ENCODE measurements at places on chromosomes 4 and X.

DNA sequence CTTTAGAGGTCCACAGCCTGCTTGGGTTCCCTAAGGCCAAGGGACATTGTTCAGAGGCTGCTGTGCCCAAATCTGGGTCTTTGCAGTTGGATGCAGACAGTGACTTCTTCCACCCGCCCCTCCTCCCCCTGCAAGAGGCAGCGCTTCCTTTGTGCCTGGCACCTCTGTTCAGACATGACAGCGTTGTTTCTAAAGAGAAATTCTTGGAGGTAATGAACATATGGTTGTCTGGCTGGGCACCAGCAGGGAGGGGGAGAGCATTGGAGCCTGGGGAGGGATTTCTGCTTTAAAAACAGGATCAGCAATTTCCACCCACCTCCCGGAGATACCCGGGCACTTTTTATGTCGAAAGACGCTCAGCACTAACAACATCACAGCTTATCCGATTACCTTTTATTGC lies 51.5 kb downstream of the PSAPL1 start:
- DNase-seq: no peak

- DNase-seq: no peak
Observed at GRCh38 chr4:33924239-33924638, 2320.1 kb downstream of the ARAP2 start.

GRCh38 chr4:66885501-66886165 lies 659.7 kb downstream of the CENPC start:
- DNase-seq: no peak

GRCh38 chr4:7968262-7968896 lies 28.7 kb upstream of the AFAP1 start:
- DNase-seq: no peak

GRCh38 chr4:54913751-54914526 lies 211.5 kb downstream of the KDR start:
- no peak for DNase-seq

DNA sequence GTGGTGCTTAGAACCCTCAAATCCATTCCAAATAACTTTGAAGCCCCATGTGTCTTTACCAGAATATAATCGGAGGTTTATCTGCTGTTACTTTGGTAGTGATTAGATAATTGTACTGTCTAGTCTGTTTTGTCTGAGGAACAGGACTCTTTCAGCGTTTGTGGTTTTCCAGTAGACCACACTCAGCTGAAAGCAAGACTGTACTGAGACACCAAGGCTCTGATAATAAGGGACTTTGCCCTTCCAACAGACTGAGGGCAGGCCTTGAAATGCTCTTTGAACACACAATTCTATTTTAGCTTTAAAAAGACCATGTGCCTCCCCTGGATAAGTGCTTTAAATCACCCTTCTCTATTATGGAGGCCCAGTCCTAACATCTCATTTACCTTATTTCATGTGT lies 76.1 kb downstream of the KLHL8 start:
- no peak for DNase-seq

DNA sequence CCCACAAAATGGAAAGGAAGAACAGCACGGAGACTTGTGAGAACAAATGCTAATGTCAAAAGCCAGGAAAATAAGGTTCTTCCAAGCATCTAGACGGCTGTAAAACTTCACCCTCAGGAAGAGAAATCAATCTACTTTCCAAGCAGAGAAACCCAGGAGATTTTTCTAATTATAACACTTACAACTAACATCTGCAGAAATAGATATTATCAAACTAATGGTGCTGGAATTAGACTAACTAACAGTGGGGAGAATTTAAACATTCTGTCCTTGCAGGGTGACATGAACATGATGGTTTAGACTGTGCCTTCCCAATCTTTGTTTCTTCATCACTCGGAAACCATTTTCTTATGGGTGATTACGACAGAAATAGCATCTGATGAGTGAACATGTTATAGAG lies 40.3 kb downstream of the SOD3 start:
- no peak for DNase-seq

- DNase-seq: no peak
Observed at GRCh38 chr4:158428242-158428641, 93.4 kb upstream of the RXFP1 start.

DNA sequence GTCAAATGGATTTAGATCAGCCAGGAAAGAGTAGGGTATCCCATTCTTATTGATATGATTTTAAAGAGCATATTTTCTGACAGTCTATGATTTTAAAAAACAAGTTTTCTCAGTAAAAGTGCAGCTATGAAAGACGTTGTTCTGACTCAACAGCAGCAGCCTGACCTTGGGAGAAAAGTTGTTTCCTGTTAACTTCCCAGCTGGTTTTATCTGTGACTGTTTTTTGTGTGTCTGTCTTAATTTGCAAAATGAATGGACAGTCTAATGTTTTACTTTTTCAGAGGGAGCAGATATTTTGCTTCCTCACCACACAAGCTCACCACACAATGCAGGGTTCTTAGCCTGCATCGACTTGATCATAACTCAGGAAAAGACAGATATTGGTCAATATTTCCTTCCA lies 764 bp upstream of the MTHFD2L start:
- DNase-seq: no peak

DNA sequence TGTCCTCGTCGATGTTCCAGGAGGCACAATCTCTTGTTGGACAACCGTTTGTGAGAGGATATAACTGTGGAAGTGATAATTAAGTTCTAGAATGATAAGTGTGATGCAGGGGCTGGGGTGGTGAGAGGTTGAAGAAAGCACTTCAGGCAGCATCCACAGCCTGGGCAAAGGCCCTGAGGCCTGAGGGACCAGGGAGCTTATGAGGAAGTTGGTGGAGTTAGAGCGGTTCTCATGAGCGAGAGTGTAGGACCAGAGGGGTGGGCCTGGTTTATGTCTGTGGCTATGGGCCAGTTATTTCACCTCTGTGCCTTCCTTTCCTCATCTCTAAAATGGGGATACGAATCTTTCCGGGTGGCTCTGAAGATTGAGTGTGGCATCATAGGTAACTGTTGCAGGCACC lies 2.7 kb downstream of the CCDC120 start:
- no peak for DNase-seq

- DNase-seq: no peak
Observed at GRCh38 chrX:154598656-154599055, 13.7 kb downstream of the CTAG1A start.

DNA sequence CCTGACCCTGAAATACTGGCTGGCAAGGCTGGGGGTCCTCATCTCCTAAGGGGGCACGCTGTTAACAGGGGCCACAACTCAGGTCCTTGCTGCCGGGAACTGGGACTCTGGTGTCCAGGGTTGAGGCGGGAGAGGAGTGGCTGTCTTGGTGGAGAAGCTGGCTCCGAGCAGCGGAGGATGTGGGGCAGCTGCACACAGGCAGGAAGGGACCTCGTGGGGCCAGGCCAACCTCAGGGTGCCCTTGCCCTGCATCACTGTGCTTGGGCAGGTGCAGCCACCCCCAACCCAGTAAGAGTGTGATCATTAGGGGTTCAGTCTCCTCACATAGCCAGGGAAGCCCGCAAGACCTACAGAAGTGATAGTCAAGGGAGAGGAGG lies 12.6 kb upstream of the PDE6B start:
- no peak for DNase-seq

DNA sequence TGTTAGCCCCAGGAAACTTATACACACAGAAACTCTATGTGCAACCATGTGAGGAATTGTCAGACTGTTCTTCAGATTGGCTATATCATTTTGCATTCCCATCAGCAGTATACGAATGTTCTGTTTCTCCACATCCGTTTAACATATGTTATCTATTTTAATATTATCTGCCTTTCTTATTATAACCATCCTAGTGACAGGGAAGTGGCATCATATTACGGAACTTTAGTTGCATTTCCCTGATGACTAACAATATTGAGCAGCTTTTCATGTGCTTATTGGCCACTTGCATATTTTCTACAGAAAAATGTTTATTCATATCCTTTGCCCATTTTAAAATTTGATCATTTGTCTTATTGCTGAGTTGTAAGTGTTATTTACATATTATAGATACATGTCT lies 36.5 kb upstream of the IL15 start:
- DNase-seq: no peak

- DNase-seq: no peak
Observed at GRCh38 chr4:139617702-139618490, 47.7 kb upstream of the MGST2 start.

DNA sequence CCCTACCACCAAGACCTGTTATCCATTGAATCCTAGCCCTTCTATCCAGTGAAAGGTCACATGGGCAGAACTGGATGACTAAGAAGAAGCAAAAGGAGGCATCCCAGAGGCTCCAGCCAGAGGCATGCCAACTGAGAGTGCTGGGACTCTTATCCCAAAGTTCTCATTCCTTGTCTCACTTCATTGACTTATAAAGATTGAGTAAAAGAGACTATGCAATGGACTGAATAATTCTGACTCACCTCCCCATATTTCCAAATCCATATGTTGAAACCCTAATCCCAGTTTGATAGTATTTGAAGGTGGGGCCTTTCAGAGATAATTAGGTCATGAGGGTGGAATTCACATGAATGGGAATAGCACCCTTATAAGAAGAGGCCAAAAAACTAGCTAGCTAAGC lies 131.4 kb downstream of the COL25A1 start:
- no peak for DNase-seq

DNA sequence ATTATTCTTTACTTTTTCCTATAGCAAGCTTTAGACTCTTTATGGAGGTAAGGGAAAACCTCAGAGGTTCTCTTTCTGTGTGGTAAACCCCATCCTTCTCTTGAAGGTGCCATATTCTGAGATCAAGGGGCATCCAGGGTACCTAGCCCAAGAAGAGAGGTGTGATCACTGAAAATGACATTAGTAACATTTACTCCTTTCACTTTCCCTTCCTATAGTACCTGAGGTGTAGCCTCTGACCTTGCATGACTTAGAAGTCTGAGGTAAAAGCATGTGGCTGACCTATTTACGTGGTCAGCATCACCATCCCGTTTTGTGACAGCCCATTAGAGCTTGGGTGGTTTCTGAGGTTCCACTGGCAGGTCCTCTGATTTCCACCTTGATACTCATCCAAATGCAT lies 25.7 kb downstream of the SGMS2 start:
- DNase-seq: no peak

GRCh38 chr4:39899291-39899690 lies 78.4 kb downstream of the PDS5A start:
- no peak for DNase-seq

- no peak for DNase-seq
Observed at GRCh38 chrX:99398545-99398944, 1011.5 kb downstream of the PCDH19 start.

DNA sequence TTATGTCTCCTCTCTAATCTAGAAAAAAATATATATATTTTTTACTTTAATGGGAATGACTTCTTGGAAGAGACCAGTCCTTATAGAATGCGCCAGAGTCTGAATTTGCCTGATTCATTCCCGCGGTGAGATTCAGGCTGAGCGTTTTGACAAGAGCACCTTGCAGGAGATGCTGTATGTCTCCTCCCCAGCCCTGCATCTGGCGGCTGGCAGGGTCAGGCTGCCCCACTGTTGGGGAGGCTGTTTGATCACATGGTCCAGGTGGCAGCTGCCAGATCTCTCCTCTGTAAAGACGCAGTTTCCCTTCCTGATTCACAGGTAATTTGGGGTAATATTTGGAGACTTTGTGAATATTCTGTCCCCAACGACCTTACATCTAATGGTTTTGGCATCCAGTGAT lies 9.7 kb downstream of the PDZD4 start:
- DNase-seq: no peak

DNA sequence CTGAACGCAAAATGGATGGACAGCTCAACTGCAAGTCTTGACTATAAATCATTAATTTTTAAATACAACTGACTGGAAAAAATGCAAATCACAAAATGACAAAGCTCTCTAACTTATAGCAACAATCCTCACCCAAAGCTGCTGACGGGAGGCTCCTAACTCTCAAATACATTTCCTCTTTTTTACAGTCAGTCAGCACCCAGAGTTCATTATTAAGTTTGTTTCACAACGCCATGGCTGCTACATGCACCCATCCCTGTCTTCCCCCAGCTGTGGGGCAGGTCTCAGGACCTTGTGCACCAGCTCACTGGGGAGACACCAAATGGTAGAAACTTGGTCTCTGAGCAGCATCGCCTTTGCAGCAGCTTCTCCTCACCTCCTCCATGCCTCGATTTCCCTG lies 97.6 kb downstream of the SLC34A2 start:
- DNase-seq: no peak

DNA sequence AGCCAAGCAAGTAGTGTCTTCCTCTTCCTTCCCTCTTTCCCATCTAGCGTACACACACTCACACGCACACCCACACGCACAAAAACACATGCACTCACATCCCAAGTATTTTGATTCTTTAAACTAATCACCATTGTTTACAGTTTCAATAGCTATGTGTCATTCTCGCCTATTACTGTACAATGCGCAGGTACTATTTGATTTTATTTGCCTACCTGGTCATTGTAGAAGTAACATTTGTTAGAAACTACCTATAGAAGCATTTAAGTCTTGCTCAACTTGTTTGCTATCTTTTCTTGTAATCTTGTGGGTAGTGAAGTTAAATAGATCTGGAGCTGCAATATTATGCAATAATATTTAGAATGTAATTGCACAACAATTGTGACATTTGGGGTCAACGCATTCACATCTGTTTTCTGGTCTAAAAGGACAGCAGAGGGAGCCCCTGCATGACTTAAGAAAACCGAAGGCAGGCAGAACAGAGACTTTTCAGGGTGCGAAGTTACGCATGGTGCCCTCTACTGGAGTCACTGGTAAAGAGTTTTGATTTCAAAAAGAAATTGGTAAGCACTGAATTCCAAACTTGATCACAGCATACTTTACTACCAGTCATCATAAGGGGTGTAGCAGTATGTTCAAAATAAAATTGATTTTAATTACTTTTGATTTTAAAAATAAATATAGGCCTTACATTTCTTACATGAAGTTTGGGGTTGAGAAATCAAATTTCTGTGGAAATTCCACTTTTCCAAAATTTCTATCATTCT lies 503.3 kb upstream of the FAM241A start:
- DNase-seq: peak; percentile 47

DNA sequence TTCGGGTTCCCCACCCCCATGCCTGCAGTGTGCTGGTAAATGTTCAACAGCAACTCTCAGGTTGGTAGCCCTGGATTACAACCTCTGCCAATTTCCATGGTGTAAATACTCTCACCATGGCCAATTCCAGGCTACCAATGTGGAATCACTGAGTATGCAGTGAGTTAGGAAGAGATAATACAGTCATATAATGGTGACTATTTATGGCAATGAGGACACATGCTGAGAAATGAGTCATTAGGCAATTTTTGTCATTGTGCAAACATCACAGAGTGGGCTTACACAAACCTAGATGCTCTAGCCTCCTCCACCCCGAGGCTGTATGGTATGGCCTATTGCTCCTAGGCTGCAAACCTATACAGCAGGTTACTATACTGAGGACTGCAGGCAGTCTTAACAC lies 4.6 kb upstream of the CLDN24 start:
- DNase-seq: no peak

DNA sequence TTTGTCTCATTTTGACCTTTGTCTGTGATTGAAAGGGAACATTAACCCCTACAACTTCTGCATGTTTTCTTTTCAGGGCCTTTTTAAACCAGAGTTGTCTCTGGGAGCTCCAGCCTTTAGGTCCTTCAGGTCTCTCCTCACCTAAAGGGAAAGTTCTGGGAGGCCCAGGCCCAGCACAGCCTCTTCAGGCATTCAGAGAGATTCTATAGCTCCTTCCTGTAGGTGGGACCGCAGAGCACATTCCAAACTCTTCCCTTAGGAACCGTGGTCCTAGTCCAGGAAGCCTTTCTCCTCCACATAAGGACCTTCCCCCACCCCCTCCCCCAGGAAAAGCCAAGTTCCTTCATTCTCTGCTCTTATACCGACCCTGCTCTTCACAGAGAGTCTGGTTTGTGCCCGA lies 14.9 kb downstream of the NKX6-1 start:
- no peak for DNase-seq

GRCh38 chr4:86330961-86331742 lies 28.7 kb downstream of the MAPK10 start:
- no peak for DNase-seq
